Left kidney (tissue), 8 donors: ENCODE measurements at places on chromosomes 4 and X.

DNA sequence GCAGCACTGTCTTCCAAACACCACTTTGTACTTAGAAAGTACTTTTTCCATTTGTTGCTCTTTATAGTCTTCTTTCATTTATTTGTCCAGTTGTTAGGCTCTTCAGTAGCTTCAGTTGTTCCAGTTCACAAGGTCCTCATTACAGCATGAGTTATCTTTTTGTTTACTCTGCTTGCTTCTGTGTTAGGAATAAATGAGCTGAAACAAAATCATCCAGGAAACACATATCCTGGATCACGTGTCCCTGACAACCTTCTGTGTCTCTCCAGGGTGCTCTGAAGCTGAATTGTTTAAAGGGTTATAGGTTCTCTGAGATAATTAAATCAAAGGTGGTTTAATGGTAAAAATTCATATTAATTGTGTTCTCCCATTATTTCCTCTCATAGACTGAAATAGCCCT, 19.9 kb upstream of the KLHL8 start:
- no peak for DNase-seq

GRCh38 chrX:19487520-19488200, 27.6 kb downstream of the MAP3K15 start:
- no peak for DNase-seq

DNA sequence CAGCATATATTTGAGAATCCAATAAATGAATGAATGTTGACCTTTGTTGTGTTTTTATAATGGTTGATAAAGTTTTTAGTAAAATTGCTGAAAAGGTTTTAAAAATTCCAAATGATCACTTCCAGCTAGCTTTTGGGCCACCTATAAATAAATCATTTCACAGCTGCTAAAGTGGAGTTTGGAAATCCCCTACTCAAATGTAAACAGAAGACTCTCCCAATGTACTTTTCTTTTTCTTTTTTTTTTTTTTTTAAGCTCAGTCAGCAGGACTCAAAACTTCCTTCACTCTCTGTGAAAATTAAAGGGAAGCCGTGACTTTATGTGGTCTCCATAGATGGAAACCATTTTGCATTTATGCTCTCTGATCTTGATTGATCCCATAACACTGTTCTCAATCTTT, 45.2 kb downstream of the CXCL13 start:
- DNase-seq, result no peak

DNA sequence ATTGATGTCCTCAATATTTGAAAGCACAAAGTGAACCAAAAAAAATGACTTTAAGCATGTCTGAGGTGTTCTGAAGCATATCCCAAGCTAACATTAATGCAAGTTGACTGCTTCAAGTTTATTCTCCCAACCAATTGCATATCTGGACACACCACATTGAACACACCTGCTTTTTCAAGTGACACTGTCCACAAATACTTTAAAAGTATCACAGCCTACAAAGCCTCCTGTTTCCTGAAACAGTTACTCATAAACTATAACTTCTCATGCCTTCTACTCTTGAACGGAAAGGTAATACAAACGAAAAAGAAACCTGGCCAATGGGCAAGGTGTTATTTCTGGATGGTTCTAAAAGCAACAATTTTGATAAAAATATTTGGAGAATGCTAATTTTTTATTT, 1.1 kb downstream of the CDKL2 start:
- no peak for DNase-seq

DNA sequence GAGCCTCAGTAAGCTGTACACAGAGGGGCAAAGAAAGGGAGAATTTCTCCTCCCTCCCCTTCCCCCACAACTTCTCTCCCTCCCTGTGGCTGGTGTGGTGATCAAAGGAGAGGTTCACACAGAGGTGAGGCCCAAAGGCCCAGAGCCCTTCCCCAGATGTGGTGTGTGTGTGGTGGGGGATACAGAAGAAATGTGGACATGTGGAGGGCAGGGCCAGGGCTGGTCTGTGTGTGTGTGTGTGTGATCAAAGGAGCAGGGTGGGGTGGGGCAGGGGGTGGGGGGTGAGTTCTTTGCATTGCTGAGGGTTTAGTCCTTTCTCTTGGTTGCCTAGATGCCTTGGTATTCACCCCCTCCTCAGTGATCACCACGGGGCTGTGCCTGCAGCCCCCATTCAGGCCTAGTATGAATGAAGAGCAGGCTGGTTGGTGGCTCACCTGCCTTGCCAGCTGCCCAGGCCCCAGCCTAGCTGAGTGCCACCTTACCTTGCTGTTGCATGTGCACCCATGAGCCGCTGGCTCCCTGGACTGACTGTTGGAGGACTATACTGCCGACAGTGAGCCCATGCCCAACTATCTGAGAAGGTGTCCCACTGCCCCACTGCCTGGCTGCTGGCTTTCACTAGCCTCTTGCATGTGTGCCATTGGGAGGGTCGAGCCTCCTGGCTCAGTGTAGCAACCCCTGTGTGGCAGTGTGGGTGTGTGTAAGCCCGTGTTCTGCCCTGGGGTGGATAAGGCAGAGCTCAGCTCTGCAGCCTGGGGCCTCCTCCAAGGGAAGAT, 101.9 kb downstream of the EFNB1 start:
- no peak for DNase-seq
